ENCODE measurements at places on chromosomes 1 and 21.

- DNase-seq: no peak
These were observed 40.7 kb upstream of the DHCR24 start for GRCh38 chr1:54927472-54928240.

DNA sequence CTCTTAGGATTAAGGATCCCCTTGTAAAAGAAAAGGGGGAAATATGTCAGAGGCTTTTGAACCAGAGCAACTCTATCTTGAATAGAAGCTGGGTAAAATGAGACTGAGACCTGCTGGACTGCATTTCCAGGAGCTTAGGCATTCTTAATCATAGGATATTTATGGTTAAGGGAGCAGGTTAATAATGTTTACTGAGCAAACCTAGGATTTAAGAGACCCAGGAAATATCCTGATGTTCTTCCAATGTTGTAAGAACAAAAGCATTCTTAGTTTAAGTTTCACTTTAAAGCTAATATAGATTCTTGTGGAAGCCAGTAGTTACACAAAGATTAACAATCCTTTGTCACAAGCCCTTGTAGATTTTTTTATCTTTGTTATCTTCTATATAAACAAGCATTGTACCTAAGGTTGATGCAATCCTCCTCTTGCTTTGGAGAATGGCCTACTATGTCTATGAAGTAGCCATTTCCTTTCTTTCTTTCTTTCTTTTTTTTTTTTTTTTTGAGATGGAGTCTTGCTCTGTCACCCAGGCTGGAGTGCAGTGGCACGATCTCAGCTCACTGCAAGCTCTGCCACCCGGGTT, 570.2 kb upstream of the BEND5 start:
- no peak for DNase-seq

GRCh38 chr1:234601301-234602017, 8.5 kb downstream of the IRF2BP2 start:
- DNase-seq: peak; percentile 82

DNA sequence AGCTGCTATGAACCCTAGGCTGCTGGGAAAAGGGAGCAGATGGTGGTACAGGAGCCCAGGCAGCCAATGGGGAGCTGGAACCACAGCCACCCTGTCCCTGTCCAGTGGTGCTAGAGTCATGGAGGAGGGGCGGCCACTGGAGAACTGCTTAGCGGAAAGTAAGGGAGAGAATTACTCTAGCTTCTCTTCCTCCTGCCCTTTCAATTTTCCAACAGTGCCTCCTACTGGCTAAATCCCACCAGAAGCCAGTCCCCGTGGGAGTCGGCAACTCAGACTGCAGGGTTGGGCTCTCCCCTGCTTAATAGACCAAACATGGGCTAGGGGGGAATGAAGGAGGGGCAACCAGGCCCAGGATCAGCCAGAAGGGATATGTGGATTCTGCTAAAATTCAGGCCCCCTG, 154.5 kb downstream of the ACTL8 start:
- DNase-seq: no peak

GRCh38 chr21:40853956-40854688, 7.2 kb upstream of the DSCAM start:
- no peak for DNase-seq

DNA sequence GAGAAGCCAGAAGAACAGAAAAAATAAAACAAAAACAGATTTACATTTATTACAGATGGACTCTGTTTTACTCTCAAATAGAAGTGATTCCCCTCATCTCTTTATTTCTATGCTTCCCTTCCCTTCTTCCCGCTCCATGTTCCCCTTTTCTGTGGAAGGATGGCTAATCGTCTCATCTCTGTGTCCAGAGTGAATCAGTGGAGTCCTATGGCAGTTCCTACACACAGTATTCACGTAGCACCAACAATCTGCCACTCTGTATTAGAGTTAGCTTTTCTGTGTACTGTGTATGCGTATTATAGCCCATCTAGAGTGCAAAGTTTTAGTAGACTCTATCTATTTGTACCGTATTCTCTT, 6.8 kb upstream of the ERO1B start:
- DNase-seq: no peak

- DNase-seq: no peak
These were observed 63.5 kb upstream of the KIAA1614 start for GRCh38 chr1:180849031-180849775.
